SIG-M5 (cell line): ENCODE measurements at places on chromosomes 5 and 9.

GRCh38 chr5:129049126-129049799, 45.3 kb upstream of the ISOC1 start:
- no peak for DNase-seq

GRCh38 chr5:145968970-145969713, 32.8 kb downstream of the SH3RF2 start:
- DNase-seq: no peak

DNA sequence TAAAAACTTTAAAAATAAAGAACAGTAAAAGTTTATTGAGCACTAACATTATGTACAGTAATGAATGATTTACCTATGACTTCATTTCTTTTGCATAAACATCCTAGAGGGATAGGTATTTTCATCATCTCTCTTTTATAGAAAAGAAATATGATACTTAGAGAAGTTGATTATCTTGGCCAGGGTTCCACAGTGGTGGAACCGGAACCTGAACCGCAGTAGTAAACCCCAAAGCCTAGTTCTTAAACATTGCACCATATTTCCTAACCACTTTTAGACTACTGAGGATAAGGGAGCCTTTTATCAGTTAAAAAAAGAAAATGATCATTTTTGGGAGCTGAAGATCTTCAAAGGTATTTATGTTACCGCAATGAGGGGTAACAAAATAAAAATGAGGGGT, 205.7 kb upstream of the SGCD start:
- DNase-seq: no peak

DNA sequence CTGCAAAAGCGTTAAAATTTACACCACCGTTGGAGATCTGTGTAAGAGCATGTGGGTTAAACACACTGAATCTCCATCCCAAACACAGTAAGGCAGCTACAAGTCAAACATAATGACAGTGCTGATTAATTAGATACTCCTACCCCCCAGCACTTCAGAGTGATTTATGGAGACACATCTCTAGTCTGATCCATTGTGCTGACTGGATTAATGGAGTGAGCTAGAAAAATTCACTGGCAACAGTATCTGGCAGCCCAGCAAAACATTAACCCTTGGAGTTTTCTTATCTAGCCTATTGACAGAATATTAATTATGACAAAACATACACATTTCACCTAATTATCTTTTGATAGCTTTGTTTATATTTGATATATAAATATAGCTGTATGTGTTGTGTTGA, 188.6 kb upstream of the ISL1 start:
- DNase-seq: no peak

DNA sequence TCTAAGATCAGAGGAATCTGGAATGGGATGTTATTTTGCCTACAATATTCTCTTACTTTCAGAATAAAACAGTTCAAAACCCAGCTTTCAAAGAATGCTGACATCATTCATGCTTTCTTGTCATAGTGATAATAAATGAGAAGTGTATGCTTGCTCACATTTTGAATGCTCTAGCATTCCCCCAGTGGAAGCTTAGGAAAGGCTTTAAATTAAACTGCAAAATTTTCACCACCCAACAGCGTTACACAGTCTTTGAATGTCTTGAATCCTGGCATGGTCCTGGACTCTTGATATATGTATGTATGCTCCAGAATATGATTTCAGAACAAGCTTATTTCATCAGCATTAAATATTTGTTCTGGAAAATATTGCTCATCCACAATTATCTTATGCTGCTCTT, 964.3 kb upstream of the NUDT12 start:
- no peak for DNase-seq

GRCh38 chr5:2818936-2819335, 67.5 kb upstream of the IRX2 start:
- no peak for DNase-seq

DNA sequence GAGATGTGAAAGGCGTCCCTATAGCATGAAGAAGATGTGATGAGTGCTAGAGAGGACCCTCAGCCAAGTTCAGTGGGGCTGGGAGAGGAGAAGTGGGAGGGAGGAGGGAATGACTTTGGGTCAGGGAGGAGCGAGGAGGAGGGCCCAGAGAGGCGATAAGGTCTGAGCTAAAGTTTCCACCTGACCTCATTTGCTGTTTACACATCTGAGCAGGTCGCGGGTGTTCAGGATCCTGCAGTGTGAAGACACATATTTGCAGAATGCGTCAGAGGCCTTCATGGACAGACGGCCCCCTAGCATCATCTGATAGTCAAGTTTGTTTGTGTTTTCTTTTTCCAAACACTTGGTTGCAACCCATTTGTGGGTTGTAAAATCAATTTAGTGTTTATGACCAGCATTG, 18.9 kb upstream of the IGFBPL1 start:
- DNase-seq: no peak

DNA sequence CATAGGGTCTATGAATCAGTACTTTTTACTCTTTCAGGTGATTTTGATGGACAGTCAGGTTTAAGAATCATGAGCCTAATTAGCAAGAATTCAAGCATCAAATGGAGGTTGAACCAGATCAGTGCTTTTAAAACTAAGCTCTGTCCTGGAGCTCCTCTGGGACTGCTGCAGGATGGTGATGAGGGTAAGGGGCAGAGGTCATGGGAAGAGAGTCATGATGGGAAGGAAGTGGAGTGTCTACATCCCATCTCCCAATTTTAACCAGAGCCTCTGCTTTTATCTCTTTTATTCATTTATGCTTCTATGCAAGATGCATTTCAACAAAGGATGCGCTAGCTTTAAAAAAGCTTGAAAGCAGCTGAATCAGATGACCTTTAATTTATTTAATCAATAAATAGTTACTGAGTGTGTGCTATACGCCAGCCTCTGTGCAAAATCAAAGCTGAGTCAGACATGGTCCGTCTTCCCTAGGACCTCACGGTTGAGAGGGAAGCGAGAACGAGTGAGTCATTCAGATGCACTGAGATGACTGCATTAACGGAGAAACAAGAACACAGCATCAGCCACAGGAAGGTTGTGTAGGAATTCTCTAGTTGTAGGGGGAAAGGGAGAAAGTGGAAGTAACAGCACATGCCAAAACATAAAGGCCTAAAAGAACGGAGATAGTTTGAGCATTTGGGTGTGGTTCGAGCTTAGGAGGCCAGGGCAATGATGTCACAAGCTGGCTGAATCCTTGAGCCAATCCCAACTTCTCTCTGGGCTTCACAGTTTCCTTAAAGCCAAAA, 441.6 kb upstream of the BRINP1 start:
- DNase-seq: no peak

DNA sequence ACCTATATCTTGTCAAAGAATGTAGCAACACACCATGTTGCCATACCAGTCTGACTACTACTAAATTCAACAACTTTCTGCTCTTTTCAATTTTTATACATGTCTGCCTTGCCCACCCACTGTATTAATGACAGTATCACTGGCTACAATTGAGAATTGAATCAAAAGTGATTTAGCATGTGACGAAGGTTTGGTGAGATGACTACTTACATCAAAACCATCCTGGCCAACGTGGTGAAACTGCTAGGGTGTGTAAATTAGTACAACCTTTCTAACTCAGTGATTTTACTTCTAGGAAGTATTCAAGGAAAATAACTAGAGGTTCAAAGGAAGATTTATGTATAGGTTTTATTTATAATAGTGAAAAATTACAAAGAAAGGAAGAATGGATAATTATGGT, 109.8 kb downstream of the UNC13B start:
- DNase-seq: no peak

- no peak for DNase-seq
These were observed 6.1 kb upstream of the TNIP1 start for GRCh38 chr5:151086905-151087360.

- DNase-seq: no peak
These were observed 52.2 kb upstream of the TUT7 start for GRCh38 chr9:86406366-86406765.

GRCh38 chr9:127112056-127112455, 10.4 kb downstream of the ANGPTL2 start:
- DNase-seq: no peak

GRCh38 chr9:121764371-121764730, 112.9 kb downstream of the DAB2IP start:
- no peak for DNase-seq

DNA sequence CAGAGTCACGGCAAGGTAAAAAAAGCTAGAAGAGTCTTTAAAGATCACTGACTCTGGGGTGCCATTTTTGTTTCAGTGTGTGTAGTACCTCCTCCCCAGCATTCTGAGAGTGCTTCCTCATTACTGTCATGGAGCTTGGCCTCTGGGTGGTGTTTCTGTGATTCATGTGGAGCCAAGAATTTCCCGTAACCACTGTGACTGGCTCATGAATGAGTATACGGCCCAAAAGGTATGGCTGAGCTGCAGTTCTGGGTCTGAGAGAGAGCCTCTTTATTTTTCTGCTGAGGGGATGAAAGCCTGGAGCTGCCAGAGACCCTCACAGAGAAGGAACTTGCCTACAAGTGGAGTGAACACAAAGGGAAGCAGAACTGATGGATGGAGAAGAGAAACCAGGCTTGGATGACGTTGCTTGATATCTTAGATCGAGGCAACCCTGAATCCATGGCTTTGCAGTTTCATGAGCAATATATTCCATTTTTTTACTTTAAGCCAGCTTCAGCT, 85.6 kb downstream of the PTTG1 start:
- no peak for DNase-seq

DNA sequence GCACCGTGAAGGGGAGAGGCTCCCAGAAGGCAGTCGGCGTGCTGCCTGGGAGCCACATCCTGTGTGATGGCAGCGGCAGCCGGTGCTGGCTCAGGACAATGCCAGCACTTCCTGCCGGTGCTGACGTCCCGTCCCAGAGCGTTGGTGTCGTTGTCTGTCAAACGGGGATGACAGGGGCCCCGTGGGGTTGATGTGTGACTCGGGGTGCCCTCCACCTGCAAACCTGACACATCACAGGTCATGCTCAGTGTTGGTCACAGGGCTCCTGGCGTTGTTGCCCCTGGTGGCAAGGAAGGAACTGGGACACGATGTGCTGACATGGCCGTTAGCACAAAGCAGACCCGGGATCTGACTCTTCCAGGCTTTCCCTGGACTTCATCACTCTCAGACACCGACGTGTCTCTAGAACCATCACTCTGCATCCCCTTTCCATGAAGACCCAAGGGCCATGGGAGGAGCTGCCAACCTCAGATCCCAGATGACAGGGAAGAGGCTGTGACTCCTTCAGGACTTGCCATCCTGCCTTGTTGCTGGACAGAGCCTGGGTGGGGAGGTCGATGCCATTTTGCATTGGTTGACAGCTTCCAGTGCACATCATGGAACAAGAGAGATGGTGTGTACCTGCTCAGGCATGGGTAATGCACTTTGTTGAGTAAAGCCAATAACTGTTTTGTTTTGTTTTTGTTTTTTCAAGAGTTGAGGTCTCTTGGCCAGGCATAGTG, 21.5 kb downstream of the PLPP7 start:
- no peak for DNase-seq

GRCh38 chr5:137595396-137596079, 96.4 kb upstream of the SPOCK1 start:
- no peak for DNase-seq

- no peak for DNase-seq
These were observed 54.3 kb upstream of the TXNDC8 start for GRCh38 chr9:110391826-110392485.

DNA sequence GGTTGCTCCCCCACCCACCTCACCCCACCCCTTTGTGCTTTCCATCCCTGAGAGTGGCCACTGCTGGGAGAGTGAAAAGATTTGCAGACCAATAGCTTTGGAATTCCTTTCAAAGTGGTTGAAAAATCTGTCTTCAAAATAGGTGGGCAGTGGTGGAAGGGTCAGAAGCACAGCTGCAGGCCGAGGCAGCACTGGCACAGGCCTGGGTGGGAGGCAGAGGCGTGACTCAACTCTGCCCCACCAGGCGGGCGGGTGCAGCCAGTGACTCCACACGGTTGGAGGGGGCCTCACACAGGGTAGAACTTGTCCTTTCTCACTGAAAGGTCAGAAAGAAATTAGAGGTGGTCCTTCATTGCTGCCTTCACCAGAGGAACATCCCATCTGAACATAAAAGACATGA, 214.9 kb upstream of the TBCA start:
- DNase-seq: no peak

DNA sequence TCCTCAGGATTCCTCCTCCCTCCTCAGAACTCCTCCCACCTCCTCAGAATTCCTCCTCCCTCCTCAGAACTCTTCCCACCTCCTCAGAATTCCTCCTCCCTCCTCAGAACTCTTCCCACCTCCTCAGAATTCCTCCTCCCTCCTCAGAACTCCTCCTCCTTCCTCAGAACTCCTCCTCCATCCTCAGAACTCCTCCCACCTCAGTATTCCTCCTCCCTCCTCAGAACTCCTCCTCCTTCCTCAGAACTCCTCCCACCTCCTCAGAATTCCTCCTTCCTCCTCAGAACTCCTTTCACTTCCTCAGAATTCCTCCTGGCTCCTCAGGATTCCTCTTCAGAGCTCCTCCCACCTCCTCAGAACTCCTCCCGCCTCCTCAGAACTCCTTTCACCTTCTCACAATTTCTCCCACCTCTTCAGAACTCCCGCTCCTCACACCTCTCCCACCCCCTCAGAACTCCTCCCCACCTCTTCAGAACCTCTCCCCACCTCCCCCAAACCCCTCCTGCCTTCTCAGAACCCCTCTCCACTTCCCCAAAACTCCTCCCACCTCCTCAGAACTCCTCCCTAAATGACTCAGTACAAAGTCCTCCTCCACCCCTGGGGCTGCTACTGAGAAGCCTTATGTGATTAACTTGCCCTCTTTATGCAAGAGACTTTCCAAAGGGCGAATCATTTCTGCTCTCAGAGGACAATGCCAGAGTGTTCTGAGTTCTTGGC, 23.2 kb downstream of the SLC46A2 start:
- no peak for DNase-seq

- DNase-seq: no peak
These were observed 102.7 kb downstream of the ADAMTS12 start for GRCh38 chr5:33788922-33789566.

- DNase-seq: no peak
These were observed 21.2 kb upstream of the TTC23L start for GRCh38 chr5:34817558-34818351.

GRCh38 chr5:32421075-32421474, 23.5 kb downstream of the ZFR start:
- DNase-seq: no peak

DNA sequence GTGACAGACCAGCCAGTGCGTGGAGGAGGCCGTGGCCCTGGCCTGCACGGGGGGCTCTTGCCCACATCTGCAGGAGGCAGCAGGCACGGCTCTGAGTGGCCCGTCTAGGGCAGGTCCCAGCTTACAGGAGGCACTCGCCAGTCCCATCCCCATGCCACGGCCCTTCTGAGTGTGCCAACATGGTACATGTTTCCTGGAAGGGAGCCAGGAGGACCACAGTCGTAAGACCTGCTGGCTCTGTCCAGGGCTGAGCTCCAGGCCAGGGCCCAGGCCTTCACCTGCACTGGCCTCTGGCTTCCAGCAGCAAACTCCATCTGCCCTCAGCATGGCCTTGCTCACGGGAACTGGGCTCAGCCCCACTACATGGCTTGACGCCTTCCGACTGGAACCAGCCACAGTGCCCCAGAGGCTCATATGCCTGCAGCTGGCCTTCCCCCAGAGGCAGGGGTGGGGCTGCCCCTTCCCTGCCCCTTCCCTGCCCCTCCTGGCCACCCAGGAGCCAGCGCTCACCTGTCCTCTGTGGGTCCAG, 3.8 kb downstream of the NKD2 start:
- DNase-seq: no peak

- no peak for DNase-seq
These were observed 20.3 kb downstream of the ZDHHC11B start for GRCh38 chr5:763998-764781.

- DNase-seq: no peak
These were observed 126.9 kb upstream of the ANKRD55 start for GRCh38 chr5:56359809-56360685.

- DNase-seq: no peak
These were observed 6.4 kb upstream of the ARL14EPL start for GRCh38 chr5:116025866-116026265.
